GM12864 (cell line): ENCODE measurements at places on chromosomes 12 and 14.
A peak's percentile ranks its signal among the peaks of the same experiment; 100 is the strongest.

DNA sequence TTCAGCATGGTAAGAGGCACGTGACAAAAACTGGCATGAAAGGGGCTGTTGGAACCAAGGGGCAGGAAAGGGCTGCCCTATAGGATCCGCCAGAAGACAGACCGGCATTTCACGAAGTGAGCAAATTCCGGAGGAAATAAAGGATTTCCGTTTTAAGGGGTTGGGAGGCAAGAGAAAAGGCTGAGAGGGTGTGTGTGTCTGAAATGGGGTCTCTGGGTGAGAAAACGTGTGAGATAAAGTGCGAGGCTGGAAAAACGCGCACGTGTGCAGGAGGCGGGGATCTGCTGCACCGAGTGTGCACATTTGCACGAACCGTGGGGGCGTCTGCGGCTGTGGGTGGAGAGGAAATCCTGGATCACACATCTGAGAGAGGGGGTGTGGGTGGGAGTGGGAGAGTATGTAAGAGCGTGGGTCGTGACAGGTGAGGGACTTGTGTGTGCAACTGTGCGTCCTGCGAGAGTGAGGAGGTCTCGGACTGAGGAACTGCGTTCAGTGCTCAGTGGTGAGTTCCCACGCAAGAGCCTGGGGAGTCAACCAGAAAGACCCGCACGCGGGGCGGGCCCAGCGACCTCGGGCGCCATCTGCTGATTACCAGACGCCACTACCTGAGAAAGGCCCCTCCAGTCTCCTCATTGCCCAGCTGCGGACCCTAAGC lies 37.0 kb upstream of the P2RX7 start:
- peak; percentile 24 for DNase-seq

- DNase-seq = no peak
Observed at GRCh38 chr12:77274926-77275325, 209.6 kb upstream of the E2F7 start.

- no peak for DNase-seq
Observed at GRCh38 chr12:87439990-87440827, 589.0 kb downstream of the C12orf50 start.

- DNase-seq = no peak
Observed at GRCh38 chr14:102817318-102817717, 40.1 kb downstream of the TRAF3 start.

GRCh38 chr14:56333359-56334292 lies 215.4 kb downstream of the PELI2 start:
- DNase-seq = no peak

DNA sequence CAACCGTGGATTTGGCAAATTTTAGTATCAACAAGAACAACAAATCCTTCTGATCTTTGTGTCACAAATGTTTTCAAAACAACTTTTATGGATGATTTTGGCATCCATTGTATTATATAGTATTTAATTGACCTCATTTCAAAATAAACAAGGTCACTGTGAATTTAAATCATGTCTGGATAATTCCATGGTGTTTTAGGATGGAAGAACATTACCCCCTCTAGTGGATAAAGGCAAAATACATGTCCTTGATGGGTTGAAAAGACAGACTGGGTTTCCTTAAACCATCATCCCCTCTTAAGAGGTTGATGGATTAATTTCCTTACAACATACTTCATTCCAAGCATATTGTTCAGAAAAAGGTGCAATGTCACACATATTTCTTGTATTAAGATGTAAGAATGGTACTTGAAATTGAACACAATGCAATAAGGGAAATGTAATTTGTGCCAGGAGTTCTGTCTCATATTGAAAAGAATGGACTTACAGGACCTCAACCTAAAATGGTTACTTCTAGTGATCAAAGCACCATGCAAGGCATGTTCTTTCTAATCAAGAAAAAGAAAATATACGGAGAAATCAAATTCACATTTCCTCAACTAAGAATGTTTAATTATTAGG lies 352.0 kb downstream of the BCAT1 start:
- DNase-seq = no peak
